Mucosa of gallbladder (tissue), 1 donor: ENCODE measurements at places on chromosomes 4 and X. TPM values are rescaled to one million over a fixed set of nuclear protein-coding genes. Genes with fewer than 3 reads are reported as not detected.

The ENPEP gene
- total RNA-seq = 1.8 TPM

The CCDC120 gene
- 18.8 TPM for total RNA-seq

The SSX2B gene
- 0.26 TPM for total RNA-seq

The PLAC1 gene
- not detected for total RNA-seq

The TLL1 gene
- total RNA-seq = 1.2 TPM

The MMRN1 gene
- 12.5 TPM for total RNA-seq

The CYTL1 gene
- total RNA-seq = 10.7 TPM

The CT55 gene
- not detected for total RNA-seq

The AKAP17A gene
- total RNA-seq = 52.9 TPM

The F11 gene
- 23.9 TPM for total RNA-seq

The NCAPG gene
- 1.4 TPM for total RNA-seq

The NDUFA1 gene
- total RNA-seq = 114 TPM

The NXF3 gene
- 78.1 TPM for total RNA-seq

The SHOX gene
- not detected for total RNA-seq

The LIMCH1 gene
- total RNA-seq = 90.3 TPM

The CYP4V2 gene
- total RNA-seq = 96.4 TPM

The TRPC5OS gene
- 0.20 TPM for total RNA-seq

The SLIT2 gene
- total RNA-seq = 19.1 TPM

The SGMS2 gene
- 76.1 TPM for total RNA-seq

The HSFX1 gene
- 0.98 TPM for total RNA-seq

The VGLL1 gene
- 0.78 TPM for total RNA-seq

The NAP1L3 gene
- 5.2 TPM for total RNA-seq

The UGT2B11 gene
- 26.2 TPM for total RNA-seq

The SPANXA1 gene
- not detected for total RNA-seq

The BMPR1B gene
- total RNA-seq = 9.7 TPM

The ATOH1 gene
- not detected for total RNA-seq

The BCORL1 gene
- total RNA-seq = 12.4 TPM

The TRIML2 gene
- total RNA-seq = 0.26 TPM

The MAGEC2 gene
- not detected for total RNA-seq

The GCNA gene
- 2.0 TPM for total RNA-seq

The FAM3A gene
- total RNA-seq = 75.3 TPM

The ZCCHC12 gene
- total RNA-seq = 0.20 TPM

The CDKN2AIP gene
- total RNA-seq = 19.1 TPM

The RENBP gene
- 19.5 TPM for total RNA-seq

The PGAM4 gene
- total RNA-seq = not detected

The CENPU gene
- 3.8 TPM for total RNA-seq
